A549 treated with RU486 at 1 μM for 4 hours (cell line): ENCODE measurements at places on chromosomes 1 and 21. TPM values are rescaled to one million over a fixed set of nuclear protein-coding genes. Genes with fewer than 3 reads are reported as not detected.

Gene GSTM2
- total RNA-seq, result 3.0 to 4.6 TPM (median 3.9 TPM) in 5 replicates

Gene ELAPOR1
- 0.37 to 1.5 TPM (median 0.51 TPM) in 5 replicates for total RNA-seq

Gene LGR6
- total RNA-seq, result 0.38 to 1.1 TPM (median 0.74 TPM) in 5 replicates

Gene PRELP
- not detected in 5 replicates for total RNA-seq
